Naive thymus-derived CD8-positive, alpha-beta T cell (primary cell): ENCODE measurements at places on chromosomes 1 and 21.

GRCh38 chr1:241837901-241838300, 10.1 kb upstream of the EXO1 start:
- DNase-seq, result no peak

- no peak for DNase-seq
These were observed 103.2 kb downstream of the DMRTB1 start for GRCh38 chr1:53562291-53562980.

- no peak for DNase-seq
These were observed 20.3 kb downstream of the MECR start for GRCh38 chr1:29210278-29211085.

DNA sequence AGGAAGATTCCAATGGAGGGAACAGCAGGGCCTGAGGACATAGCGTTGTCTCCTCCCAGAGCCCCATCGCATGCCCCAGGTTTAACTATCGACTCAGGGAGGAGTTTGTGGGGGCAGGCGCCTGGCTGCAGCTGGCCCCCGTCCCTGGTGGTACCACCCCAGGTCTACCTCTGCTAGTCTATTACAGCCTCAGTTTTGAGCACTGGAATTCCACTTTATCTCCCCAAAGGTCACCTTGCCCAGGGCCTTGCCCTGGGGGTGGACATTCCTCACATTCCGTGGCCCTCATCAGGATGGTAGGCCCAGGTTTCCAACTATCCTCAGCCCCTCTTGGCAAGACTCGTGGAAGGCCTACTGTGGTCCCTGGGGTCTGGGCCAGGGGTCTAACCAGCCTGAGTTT, 65.4 kb upstream of the SSBP3 start:
- no peak for DNase-seq

- DNase-seq, result no peak
These were observed 6.7 kb downstream of the HMGN2 start for GRCh38 chr1:26478988-26479387.
